ENCODE measurements at places on chromosomes 4 and X. TPM values are rescaled to one million over a fixed set of nuclear protein-coding genes. Genes with fewer than 3 reads are reported as not detected.

Gene TSPAN6
- total RNA-seq: 205 TPM

Gene KIT
- total RNA-seq: 4.6 TPM

Gene PDE6B
- total RNA-seq: 19.5 TPM

Gene OFD1
- 36.0 TPM for total RNA-seq

Gene ZNF595
- total RNA-seq: 36.0 TPM

Gene FRG2
- total RNA-seq: not detected

Gene CXorf58
- not detected for total RNA-seq

Gene SLIT2
- 1.2 TPM for total RNA-seq

Gene PNMA5
- not detected for total RNA-seq

All from neural progenitor cell (in vitro differentiated cells).